ENCODE measurements at places on chromosomes 3 and 15. TPM values are rescaled to one million over a fixed set of nuclear protein-coding genes. Genes with fewer than 3 reads are reported as not detected.

Gene C3orf52
- total RNA-seq: 40.1 TPM

Gene FGF12
- total RNA-seq: 2.1 TPM

Gene CALML4
- 7.9 TPM for total RNA-seq

Gene FES
- 76.7 TPM for total RNA-seq

Gene ADGRG7
- not detected for total RNA-seq
